HT-29 (cell line): ENCODE measurements at places on chromosomes 2 and 18.

DNA sequence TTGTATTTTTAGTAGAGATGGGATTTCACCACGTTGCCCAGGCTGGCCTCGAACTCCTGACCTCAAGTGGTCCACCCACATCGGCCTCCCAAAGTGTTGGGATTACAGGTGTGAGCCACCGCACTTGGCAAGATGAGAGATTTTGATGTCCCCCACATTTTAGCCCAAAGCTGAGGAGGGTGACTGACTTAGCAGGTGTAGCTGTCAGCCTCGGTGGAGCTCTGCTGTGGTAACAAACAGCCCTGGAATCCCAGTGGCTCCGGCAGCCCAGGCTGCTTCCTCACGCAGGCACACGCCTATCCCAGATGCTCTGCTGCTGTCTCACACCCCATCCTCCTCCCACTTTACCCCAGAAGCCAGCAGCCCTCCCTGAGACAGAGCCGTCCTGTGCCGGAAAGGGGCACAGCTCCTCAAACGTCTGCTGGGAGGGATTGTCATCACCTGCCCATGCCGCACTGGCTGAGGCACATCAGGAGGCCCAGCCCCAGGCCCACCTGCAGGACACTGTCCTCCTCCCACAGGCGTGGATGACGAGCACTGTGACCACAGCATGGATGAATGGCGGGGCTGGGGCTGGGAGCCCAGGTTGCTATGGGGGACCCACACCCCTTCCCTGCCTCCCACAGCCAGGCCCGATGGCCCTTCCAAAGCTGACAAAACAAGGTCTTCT lies 10.6 kb upstream of the BOK start:
- no peak for DNase-seq

GRCh38 chr2:130915595-130916437 lies 79.1 kb downstream of the ARHGEF4 start:
- DNase-seq = no peak

- no peak for DNase-seq
These were observed 145.1 kb downstream of the AGPS start for GRCh38 chr2:177537636-177538035.

DNA sequence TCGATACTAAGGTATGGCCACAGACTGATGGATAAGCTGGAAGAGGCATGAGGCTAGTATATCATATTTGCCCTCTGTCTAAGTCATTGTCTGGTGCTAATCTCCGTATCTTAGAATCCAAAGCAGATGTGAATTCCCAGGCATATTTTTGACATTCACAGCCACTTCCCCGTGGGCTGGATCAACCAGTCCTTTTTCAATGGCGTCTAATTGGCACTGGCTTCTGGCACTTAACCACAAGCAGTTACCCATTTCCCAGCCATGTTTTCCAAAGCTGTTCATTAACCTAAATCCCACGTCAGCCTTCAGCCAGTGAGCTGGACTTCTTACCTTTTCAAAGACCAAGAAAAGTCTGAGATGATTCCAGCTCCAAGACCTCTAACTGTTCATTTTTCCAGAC lies 20.7 kb upstream of the ZNF407 start:
- no peak for DNase-seq

GRCh38 chr2:99729104-99730025 lies 239.5 kb upstream of the REV1 start:
- DNase-seq = no peak

GRCh38 chr2:100416935-100417710 lies at the start of gene CHST10:
Gene CHST10 (minus strand): TSS chr2:100417668. CDS start chr2:100406675, 10,993 bp downstream.
- no peak for DNase-seq

- DNase-seq = no peak
These were observed 136.1 kb upstream of the TTC39C start for GRCh38 chr18:23878336-23878900.

- no peak for DNase-seq
These were observed 75.3 kb downstream of the NFATC1 start for GRCh38 chr18:79471046-79471445.

DNA sequence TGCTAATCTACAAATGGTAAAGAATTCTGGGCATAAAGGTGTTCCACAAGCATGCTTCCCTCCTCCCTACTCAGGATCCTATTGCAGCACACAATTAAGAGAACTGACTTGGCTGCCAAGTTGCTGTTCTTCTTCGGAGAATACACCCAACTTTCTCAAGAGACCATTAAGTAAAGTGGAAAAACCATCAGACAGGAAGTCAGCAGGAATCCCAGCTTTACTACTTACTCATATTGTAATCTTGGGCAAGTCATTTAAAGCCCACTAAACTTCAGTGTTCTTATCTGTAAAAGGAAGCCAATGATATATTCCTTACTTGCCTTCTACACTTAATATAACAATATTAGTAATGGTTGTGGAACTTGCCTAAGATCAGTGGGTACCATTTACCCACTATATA lies 37.8 kb downstream of the PSTPIP2 start:
- no peak for DNase-seq

- DNase-seq = no peak
These were observed 153.5 kb downstream of the AGPS start for GRCh38 chr2:177545981-177546585.

- DNase-seq = no peak
These were observed 256.7 kb upstream of the TNP1 start for GRCh38 chr2:217116610-217117009.

DNA sequence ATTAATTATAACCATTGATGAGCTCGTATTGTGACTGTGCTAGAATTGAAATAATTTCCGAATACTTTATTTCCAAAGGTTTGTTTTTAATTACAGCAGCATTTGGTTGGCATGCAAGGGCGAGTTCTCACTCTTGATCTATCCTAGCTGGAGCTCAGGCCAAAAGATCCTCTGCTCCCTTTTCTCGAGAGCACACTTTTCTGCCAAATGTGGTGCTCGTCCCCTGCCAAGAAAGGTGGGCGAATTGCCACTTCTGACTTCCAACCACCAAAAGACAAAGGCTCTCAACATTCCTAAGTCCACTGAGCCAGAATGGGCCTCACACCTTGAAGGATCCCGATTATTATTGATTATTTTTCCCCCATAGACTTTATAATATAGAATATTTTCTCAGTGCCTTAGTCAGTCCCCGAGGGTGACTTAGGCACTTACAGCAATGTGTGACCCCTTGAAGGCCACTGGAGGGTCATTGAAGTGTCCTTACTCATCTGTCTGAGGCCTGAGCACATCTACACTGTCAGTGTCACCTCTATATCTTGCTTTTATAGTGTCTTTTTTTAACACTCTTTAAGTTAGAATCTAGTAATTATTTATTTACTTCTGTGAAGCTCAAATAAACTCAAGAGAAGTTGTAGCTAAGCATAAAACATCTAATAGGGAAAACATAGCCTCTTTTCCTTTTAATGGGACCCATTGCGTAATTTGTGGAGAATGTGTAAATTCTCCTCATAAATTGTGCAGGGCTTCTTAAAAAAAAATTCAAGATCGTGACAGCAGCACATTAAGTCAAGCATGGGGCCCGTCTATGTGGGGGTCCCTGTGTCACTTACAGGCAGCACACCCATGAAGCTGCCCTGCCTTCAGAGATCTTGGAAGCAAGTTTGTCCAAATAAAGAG lies 98.3 kb downstream of the MEIS1 start:
- no peak for DNase-seq

DNA sequence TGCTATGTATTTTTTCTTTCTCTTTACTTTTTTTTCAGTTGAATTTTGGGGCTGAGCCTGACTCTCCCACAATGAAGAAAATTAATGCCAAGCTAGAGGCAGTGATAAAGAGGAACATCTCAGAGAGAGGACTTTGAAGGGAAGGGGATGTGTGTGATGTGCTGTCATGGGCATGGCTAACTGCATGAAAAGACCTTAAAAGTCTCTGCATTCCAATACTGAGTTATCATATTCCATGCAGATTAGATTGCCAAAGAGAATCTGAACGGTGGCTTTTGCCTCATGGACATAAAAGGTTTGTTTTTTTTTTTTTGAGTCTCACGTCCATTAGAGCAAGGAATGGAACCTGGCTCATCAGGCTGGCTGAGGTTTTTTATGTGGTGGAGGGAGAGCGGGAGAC lies 213.9 kb downstream of the PIK3C3 start:
- DNase-seq = no peak

DNA sequence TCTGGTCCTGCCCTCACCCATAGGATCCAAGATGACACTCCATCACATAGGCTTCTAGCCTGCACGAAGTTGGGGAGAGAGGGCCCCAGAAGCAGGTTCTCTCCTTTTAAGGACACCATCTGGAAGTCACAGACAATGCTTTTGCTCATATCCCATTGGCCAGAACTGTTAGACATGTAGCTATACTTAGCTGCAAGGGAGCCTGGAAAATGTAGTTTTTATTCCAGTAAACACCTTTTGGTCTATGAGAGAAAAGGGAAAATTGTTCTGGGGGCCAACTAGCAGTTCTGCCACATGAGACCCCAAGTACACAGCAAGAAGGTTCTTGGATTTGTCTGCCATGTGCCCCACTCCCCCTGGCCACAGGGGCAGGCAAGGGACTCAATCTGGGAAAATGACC lies 206.1 kb downstream of the ZFP36L2 start:
- no peak for DNase-seq

DNA sequence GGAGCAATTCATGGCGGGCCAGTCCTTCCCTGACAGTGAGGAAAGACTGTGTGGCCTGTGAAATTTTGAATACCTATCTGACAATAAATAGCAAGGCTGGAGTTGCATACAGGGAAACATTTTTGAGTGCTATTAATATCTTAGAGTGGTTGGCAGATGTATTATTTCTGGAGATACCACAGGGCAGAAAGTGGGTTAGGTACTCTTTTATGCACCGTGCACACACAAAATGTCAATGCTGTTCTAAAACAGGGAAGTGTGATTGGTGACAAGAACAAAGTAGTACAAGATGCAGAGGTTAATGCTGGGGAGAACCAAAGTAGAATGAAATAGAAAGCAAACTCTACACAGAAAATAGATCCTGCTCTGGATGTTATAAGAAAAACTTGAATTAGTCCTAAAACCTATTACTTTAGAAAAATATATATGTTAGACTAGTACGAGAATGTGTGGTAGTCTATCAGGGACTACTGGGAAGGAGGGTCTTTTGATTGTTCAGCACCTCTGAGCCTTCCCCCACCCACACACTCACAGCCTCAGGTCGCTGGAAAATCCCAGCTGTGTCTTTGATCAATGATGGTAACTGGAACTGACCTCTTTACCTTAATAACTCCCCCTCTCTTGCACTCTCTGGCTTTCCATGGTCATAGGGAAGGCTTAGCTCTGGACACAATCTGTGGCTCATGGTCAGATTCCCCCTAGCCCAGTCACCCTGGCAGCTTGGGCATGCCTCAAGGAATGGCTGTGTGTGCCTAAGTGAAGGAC lies 58.2 kb downstream of the SERPINB8 start:
- no peak for DNase-seq

GRCh38 chr18:72530622-72531021 lies 13.5 kb downstream of the CBLN2 start:
- DNase-seq = no peak

DNA sequence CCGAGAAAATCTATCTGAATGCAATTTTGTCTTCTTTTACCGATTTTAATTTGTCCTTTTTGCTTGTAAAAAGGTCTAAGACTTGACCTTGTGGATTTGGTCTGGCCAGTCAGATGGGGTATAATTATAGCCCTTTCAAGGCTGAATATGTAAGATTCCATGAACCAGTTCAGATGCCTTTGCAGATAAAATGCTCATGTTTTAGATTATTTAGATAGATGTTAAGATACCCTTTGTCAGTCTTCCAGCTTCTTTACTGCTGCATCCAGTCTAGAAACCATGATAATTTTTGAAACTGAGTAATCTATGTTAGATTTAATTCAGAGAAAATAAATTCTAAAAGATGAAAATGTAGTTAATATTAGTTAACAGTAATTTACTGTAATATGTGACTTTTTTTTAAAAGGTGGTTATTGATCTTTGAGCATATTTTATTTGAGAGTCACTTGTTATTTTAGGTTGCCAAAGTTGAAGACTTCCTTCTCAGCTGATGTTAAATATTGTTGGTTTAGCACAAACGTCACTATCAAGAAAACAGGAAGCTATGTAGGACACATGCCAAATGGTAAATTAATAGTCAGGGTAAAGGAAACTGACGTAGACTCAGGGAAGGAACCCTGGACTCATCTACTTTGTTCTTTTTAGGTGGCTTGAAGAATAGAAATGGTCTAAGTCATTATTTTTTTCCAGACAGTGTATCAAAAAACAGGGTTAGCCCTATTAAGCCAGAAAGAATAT lies 29.8 kb downstream of the BABAM2 start:
- DNase-seq = peak; percentile 50

DNA sequence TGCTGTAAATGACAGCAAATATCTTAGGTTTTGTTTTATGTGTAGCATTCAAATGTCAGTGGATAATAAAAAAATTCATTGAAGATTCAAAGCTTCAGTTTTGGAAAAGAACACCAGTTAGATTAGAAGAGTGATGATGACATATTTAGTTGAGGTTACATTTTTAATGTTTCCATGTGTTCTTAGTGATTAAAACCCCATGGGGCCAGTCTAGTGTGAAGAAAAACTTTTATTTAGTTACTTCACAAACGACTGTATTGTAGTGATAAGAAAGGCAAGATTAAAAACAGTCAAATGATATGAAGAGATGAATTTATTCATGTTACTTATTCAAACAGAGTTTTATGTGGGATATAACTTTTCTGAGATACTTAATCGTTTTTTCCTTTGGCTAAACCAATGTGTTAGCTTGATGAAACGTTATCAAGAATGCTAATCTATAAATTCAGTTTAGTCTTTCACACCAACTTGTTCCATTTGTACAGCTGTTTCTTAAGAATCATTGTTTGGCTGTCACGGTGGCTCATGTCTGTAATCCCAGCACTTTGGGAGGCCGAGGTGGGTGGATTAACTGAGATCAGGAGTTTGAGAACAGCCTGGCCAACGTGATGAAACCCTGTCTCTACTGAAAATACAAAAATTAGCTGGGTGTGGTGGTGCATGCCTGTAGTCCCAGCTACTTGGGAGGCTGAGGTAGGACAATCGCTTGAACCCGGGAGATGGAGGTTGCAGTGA lies 11.6 kb downstream of the BMPR2 start:
- no peak for DNase-seq

- DNase-seq = no peak
These were observed 115.0 kb downstream of the GBX2 start for GRCh38 chr2:236052926-236053821.

- DNase-seq = no peak
These were observed 5.7 kb upstream of the OTOS start for GRCh38 chr2:240146141-240146561.

GRCh38 chr2:13515254-13515653 lies 798.5 kb downstream of the TRIB2 start:
- no peak for DNase-seq

DNA sequence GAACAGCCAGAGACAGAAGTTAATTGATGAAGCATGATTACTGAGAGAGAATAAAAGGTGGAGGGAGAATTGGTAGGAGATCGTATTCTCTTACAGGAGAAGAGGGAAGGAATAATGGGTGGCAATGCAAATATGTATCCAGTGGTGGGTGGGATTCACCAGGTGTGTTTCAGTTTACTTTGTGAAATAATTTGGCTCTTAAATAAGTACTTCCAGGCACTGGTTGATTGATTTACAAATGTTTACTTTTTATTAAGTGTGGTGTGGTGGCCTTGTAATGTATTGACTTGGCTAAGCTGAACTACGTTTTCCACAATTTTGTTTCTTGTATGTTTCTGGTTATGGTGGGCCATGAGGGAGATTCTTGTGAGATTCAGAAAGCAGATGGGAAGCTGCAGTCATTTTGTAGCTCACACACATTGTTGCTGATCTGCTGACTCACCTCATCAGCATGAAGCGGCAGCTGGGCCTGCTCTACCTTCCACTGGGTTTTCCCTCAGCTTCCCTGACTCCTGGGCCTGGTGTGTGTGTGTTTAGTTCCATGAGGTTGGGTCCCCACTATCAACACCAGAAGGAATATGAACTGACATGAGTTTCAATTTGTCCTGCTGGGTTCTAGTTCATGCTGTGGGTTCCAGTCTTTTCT lies 32.6 kb downstream of the MYL12B start:
- DNase-seq = no peak

- no peak for DNase-seq
These were observed 46.4 kb downstream of the UXS1 start for GRCh38 chr2:106147665-106148064.
